ENCODE measurements at places on chromosomes 2 and 18.

DNA sequence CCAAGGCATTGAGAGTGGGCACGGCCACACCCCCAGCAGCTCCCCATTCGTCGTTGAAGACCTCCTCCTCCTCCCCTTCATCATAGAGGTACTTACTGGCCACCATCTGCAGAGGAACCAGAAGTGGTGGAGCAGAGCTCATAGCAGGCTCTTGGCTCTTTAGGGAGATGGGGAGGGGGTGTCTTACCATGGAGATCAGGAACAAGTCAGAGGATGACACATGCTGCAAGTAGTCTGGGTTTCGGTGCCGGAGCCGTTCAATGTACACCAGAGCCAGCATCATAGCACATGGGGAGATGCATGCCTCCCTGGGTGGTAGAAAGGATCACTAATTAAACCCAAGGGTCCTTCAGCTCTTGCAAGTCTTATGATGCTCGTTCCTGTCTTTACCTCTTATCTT lies 1.9 kb downstream of the CNPPD1 start:
- DNase-seq: no peak

- no peak for DNase-seq
Measured at GRCh38 chr2:144826105-144826504, 306.2 kb upstream of the ZEB2 start.

DNA sequence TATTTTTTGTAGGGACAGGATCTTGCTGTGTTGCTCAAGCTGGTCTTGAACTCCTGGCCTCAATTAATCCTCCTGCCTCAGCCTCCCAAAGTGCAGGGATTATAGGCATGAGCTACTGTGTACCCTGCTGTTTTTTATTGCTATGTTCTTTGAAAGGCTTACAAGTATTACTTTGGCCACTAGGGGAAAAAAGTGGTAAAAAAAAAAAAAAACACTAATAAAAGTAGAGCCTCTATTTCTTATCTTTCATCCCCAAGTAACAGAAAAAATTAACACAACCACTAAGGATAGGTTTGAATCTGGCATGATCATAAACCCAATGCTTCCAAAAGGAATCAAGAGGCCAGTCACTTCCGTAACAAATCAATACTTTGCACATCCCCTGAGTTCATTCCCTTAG lies 11.6 kb downstream of the NOL10 start:
- no peak for DNase-seq

DNA sequence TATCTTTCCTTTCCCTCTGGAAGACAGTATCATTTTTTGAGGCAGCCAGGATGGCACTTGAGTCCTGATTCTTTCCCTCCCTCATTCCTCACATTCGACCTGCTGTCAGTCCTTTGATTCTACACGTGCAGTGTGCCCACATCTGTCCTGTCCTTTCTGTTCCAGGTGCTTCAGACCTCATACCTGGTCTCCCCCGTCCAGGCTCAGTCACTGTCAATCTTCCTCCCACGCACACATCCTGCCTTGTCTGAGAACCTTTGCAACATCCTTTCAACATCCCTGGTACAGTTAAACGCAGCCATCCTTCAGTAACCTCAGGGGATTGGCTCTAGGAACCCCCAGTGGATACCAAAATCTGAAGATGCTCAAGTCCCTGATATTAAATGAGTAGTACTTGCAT lies 10.1 kb downstream of the BCL2 start:
- DNase-seq: no peak

DNA sequence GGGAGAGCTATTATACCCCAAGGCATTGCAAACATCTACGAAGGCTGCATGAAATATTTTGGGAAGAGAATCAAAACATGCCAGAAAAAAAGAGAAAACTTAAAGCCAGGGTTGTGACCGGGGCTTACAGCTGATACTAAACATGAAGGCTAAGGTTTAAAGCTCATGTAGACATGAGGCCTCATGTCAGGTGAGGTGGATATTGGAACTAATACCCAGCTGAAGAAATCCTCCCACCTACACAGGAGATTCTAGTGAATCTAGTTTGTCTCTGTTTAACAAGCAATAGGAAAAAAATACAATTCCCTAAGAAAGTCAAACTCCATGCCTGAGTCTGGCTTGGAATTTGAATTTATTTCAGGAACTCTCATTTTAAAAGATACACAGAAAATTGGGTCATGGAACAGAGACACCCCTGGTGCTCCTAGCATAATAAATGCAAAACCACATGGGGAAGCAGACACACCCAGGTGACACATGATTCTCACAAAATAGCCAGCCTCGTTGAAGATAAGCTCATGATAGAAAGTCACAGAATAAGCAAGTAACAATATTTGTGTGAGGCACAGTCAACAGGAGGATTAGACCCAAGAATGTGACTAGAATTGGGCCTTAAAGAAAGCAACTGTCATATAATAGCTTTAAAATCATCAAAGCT lies 42.2 kb downstream of the UPP2 start:
- DNase-seq: no peak

- DNase-seq: peak; percentile 8
Measured at GRCh38 chr18:6482198-6482977, 67.7 kb upstream of the L3MBTL4 start.

- no peak for DNase-seq
Measured at GRCh38 chr2:38505779-38506178, 96.9 kb downstream of the HNRNPLL start.

DNA sequence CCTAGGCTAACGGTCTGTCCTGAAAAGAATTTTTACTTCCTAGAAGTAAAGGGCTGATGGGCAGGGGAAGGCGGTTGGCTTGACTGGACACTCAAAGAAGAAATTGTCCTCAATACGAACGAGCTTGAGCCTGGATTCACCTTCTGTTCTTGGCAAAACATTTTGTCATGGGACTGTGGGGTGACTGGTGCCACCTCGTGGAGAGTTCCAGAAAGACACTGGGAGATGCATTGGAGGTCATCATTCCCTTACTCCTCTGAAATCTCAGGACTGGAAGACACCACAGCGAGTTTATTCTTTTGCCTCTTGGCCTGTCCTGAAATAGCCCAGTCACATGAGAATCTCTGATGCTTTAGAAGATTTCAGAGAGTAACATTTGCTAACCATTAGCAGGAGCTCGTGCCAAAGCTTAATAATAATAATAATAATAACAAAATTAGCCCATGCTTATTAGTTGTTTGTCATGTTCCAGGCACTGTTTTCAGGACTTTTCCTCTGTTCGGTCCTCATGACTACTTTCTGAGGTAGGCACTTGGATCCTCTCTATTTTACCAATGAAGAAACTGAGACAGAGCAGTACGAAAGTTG lies 44.5 kb downstream of the TMEM182 start:
- no peak for DNase-seq

- no peak for DNase-seq
Measured at GRCh38 chr18:37534627-37535026, 31.0 kb downstream of the CELF4 start.

DNA sequence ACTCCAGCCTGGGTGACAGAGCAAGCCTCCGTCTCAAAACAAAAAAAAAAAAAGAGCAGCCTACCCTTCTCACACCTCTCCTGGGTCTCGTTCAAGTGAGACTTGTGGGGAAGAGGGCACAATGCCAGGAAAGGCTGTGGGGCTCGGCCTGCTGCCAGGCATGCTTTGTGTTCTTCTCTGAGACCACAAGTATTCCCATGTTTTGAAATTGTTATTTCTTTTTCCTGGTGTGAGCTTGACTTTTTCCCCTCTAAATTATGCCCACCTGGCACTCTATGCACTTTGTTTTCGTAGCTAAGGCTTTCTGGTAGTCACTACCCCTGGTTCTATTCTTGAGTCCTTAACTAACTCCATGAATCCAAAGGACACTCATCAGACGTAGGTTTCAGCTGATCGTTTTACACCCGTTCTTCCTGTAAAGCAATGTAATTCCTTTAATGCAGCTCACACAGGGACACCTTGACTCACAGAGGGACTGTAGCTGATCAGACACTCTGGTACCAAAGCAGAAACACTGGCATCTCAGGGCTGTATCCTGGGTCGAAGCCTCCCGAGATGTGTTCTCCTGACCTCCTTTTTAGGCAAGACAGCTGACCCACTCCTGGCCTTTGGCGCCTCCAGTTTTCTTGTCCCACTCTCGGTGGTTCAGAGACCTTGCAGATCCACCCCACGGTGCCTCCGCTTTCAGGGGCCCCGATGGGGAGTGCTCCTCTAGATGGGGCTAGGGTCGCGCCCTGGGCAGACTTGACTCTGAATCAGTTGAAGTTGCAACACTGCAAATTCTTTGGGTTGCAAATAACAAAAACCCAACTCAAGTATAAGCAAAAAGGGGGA lies 193.3 kb upstream of the AGAP1 start:
- no peak for DNase-seq

GRCh38 chr18:63444580-63444979 lies 22.3 kb upstream of the VPS4B start:
- DNase-seq: no peak

GRCh38 chr2:84280873-84281272 lies 178.2 kb downstream of the SUCLG1 start:
- no peak for DNase-seq

- no peak for DNase-seq
Measured at GRCh38 chr2:64466478-64467085, 12.6 kb downstream of the LGALSL start.

DNA sequence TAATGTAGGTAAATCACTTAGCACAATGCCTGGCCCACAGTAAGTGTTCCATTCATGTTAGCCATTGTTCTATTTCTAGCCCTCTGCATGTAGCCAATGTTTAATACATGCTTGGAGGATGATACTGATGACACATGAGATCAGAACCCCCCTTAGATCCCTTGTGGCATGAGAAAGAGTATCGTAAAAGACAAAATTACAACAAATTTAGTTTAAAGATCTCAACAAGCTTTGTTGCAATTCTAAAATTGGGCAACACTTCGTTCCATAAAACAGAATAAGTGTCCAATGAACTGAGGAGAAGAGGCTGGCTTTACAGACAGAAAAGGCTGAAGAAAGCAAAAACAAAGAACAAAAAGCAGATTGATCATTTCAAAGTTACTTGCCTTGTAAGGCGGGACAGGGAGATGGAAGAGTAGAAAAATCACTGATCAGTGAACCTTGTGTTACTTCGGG lies 148.7 kb upstream of the SLC1A4 start:
- no peak for DNase-seq

GRCh38 chr18:58097121-58097906 lies 53.3 kb downstream of the NEDD4L start:
- DNase-seq: no peak

- DNase-seq: no peak
Measured at GRCh38 chr2:43068041-43068533, 158.3 kb downstream of the ZFP36L2 start.

DNA sequence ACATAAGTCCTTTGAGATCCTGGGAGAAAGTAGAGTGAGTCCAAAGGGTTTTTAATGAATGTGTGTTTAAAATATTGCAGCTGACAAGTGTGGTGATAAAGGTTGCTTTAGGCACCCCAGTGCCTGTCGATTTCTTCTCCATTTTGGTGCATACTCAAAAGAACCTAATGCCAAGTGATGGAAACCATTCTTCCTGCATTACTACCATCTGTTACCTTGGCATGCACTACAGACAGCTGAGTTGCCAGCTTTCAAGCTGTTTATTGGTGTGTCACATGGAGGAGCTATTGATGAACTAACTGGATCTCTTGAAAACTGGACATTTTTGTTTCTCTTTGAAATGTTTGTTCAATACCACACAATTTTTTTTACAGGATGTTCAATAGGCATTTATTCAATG lies 350.0 kb downstream of the AKAIN1 start:
- DNase-seq: no peak

All from HS-27A (cell line).